ENCODE measurements at places on chromosomes 5 and 9.

GRCh38 chr5:25963251-25964008 is 1075.0 kb downstream of the CDH9 start:
- DNase-seq, result peak; percentile 90

GRCh38 chr5:134148316-134148715 is 28.4 kb downstream of the SKP1 start:
- no peak for DNase-seq

DNA sequence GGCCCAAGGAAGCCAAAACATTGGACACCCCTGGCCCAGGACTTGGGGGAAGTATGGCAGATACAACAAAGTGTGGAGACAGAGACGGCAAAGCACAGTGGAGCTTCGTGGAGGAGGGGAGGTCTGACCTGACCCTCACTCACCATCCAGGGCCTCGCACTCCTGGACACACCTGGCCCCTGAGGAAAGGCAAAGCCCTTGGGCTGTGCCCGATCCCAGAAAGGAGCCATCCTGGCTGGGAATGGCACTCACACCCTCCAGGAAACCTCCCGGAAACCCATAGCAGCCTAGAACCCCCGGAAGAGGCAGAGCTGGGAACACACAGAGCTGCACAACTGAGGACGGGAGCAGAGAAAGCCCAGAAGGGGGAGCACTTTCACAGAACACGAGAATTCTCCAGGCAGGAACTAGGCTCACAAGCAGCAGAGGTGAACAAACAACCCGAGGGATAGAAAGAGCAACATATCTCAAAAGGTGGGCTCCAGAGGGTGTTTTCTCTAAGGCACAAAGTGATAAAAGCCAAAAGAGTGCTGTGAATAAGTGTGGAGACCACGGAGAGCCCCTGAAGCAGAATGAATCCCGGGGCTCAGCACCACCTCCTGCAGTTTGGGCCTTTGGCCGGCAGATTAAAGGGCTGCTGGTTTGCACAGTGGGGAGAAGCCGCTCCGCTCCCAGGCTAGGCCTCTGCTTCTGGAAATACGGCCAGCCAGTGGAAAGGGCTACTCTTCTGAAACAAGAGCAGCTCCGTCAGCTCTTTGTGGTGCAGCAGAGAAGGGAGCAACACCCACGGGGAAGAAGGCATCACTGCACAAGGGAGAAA is 108.2 kb downstream of the UBE2R2 start:
- DNase-seq, result peak; percentile 75

DNA sequence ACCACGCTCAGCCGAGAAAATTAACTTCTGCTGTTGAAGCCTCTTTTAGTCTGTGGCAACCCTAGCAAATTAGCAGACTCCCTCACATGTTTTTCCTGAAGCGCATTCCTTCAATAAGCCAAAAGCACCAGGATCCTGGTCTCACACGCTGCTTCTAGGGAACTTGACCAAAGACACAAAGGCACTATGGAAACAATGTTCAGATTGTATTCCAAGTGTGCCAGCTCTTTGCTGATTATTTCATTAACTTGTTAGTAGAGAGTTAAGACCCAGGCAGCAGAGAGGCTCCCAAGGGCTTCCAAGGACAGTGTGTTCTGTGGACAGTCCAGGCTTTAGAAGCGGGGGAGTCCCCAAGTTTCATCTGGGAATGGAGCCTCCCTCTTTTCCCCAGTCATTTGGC is 94.4 kb upstream of the BASP1 start:
- no peak for DNase-seq

DNA sequence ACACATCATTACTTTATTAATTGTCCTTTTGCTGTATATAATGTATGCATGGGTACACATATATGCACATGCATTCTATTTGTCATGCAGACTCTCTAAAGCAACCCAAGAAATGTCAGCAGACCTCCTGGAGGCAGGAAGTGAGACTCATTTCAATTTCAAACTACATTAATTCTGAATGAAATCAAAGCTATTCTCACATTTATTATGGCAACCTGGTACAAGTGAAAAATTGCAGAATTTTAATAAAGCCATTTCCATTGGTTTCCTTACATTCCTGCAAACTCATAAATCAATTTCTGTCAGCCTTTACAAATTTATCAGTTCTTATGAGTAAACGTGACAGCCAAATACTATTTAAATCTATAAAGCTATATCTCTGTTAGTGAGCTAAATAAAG is 430.4 kb upstream of the NUDT12 start:
- no peak for DNase-seq

DNA sequence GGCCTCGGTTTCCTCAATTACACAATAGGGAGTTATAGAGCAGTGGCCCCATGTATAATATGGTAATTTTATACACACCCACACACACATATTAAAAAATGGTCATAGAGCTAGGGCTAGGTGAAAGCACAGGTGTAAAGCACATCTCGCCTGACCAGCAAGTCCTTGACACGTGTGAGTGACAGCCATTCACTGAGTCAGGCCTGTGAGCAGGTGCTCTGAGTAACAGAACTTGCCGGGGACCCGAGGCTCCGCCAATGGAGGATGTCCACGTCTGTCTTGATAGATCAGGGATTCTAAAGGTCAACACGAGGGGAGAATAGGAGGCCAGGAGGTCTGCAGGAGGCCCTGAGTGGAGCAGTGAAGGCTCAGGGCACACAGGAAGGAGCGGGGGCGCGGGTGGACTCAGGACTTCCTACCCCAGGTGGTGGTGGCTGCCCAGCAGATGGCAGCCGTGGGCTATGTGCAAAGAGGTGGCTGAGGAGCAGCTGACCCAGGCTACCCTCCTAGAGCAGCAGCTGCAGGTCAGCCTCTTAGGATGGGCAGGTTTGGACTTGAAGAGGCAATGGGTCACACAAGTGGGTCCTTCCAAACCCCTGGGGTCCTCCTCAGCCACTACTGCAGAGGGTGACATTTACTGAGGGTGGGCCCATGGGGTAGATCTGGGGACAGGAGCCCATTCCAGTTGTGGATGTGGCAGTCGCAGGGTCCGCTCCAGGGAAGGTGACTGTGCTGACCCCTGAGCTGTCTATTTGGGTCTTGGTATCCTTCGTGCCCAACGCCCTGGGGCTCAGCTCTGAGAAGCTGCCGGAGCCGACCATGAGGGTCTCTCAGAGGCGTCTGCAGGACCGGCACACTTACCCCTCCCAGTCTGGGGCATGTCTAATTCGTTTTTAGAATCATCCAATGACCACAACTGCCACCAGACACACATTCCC is 45.9 kb downstream of the PRRT1B start:
- peak; percentile 64 for DNase-seq

GRCh38 chr5:73135021-73135420 is 14.6 kb downstream of the TMEM171 start:
- no peak for DNase-seq

DNA sequence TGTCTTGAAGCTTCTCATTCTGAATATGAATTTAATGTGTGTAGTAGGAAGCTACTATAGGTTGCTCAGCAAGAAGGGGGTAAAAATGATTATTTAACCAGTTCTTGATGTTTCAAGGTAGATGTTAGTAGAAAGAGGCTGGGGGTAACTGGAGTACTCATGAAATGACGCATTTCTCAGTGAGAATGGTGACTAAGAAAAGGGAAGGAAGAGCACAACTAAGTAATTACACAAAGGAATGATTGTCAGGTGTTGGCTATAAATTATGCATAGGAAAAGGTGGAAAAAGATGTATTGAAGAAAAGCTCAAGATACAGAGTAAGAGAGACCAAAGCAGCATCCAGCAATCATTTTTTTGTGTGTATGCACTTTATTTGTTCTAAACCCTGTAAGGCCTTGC is 1.4 kb upstream of the PSIP1 start:
- no peak for DNase-seq
